ENCODE measurements at places on chromosomes 3 and 15.

DNA sequence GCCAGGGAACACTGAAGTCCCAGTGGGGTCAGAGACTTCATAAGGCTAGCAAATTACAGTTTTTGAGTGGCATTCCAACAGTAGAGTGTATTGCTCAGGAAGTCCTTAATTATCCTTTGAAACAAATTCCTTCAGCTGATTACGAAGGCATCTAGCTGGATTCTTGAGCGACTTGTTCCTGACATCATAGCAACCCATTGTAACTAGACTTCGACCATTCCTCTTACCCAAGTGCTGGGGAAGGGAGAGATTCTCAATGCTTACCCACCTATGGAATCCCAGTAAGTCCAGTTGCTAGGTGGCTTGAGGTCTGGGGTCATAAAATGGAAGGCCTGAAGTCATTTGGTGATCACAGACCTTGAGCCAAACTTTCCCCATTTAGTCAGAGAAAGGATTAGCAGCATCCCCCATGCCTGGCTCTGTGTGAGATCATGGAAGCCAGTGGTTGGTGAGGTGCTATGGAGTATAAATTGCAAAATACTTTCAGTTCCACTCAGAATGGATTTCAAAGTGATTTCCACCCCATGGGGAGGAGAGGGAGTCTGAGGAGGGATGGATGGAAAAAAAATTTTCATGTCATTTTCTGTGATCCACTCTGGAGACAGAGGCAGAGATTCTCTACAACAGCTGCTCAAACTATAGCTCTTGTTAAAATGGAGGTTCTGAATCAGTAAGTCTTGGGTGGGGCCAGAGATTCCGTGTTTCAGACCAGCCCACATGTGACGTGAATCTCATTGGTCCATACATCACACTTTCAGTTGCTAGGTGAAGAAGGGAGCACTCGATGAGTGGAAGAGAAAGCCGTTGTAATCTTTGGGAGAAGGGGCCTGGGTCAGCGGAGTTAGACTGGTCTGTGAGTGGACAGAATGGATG is 45.7 kb downstream of the CD86 start:
- peak; percentile 94 for DNase-seq

- no peak for DNase-seq
Observed at GRCh38 chr3:15215996-15216395, 9.9 kb downstream of the CAPN7 start.

DNA sequence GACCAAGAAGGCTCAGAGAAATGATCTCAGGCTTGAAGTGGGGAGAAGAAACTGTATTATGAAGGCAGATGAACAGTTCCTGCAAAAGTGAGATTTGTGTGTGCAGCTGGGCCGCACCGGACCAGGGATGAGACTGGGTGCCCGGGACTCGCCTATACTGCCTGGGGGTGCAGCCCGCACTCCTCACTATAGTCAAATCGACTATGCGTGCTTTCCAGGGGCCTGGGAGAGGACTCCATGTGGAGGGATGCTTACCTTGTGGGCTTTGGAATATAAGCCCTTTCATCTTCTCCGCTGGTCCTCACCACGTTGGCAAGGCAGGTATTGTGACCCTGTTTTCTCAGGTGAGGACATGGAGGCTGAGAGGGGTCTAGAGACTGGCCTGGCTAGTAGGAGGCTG is 32.9 kb upstream of the APOD start:
- DNase-seq, result no peak

DNA sequence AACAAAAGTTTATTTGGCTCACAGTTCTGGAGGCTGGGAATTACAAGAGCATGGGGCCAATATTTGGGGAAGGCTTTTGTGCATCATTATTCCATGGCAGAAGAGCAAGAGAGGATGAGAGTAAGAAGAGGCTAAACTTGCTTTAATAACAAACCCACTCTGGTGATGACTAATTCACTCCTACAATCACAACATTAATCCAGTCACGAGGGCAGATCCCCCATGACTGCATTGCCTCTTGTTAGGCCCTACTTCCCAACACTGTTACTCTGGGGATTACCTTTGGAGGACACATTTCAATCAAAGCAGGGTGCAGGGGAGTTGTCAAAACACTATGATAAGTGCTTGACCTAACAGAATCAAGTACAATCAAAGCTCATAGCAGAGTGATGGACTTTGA is 181.7 kb downstream of the BBX start:
- DNase-seq, result no peak

DNA sequence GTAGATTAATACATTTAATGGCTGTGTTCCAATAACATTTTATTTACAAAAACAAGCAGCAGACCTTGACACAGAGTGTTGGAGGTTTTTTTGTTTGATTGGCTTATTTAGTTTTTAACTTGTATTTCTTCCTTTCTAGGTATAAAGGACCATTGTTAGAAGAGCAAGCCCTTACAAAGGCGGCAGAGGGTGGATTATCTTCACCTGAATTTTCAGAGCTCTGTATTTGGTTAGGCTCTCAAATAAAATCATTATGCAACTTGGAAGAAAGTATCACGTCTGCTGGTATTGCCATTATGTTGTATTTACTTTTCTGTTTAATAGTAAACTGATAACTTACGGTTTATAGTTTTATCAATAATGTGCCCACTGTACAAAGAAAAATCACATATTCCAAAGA is 10.0 kb downstream of the FAM98B start:
- no peak for DNase-seq

GRCh38 chr3:18575573-18575972 is 150.4 kb upstream of the SATB1 start:
- DNase-seq, result no peak

DNA sequence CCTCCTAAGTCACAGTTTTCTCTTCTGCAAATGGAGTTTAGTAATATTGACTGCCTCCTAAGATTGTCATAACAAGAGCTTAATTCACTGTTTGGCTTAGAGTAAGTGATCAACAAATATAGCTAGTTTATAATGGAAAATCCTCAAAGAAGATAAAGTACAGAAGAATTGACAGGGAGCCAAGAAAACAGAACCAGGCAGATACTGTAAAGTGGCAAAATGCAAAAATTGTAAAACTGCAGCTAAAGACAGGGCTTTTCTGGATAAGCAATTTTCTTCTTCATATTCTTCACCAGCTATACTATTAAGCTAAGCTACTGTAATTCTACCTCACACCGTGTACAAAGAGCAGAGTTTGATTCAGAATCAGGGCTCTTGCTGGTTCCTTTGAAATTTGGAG is 148.6 kb downstream of the ARPP21 start:
- DNase-seq, result no peak

DNA sequence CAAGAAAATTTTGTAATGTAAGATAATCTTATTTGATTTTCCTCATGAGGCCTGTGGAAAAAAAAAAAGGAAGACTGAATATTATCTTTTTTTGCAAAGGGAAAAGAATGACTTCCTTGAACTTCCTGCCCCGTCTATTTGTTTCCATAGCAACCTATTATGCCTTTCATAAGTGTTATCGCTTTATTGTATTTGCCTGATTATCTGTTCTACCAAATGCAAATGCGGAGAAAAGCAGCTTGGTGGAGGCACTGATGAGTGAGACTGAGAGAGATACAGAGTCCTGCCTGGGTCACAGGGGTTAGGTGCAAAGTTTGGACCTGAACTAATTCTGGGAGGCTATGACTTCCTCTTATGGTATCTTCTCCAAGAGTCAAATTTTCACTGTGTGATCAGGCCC is 334.0 kb upstream of the KCNMB2 start:
- no peak for DNase-seq

DNA sequence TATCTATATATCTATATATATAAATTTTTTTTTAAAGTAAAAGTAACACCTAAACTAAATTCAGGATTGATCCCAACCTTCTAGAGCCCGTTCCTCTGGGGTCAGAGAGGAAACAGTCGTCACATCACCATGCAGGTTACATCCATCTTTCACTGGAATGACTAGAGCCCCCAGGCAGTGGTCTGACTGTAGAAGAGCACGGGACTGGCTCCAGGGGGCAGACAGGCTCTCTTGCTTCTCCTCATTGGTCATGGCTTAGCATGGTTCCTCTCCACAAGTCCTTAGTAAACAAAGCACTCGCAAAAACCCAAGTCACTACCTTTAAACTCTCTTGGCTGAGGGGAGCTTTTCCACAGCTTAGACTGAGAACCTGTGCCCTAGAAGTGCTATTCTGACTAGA is 110.5 kb downstream of the NR2F2 start:
- DNase-seq, result no peak

DNA sequence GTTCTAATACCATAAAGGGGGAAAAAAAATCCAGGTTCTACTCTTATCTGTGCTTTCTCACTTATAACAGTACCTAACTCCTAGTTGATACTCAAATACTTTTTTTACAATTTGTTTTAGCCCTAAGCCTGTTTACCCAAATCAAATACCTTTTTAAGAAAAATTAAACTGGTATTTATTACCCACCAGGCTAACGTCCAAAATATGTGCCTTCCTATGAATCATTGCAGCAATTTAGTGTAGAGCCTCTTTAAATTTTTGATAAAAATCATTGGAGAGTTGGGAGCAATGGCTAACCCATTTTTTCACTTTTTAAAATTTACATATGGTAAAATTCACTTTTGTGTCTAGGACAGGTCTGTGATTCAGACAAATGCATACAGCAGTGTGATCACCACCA is 27.9 kb downstream of the FILIP1L start:
- DNase-seq, result no peak

- DNase-seq, result no peak
Observed at GRCh38 chr3:105821433-105821832, 47.4 kb downstream of the CBLB start.

GRCh38 chr3:13249664-13250390 is 170.3 kb downstream of the NUP210 start:
- no peak for DNase-seq

DNA sequence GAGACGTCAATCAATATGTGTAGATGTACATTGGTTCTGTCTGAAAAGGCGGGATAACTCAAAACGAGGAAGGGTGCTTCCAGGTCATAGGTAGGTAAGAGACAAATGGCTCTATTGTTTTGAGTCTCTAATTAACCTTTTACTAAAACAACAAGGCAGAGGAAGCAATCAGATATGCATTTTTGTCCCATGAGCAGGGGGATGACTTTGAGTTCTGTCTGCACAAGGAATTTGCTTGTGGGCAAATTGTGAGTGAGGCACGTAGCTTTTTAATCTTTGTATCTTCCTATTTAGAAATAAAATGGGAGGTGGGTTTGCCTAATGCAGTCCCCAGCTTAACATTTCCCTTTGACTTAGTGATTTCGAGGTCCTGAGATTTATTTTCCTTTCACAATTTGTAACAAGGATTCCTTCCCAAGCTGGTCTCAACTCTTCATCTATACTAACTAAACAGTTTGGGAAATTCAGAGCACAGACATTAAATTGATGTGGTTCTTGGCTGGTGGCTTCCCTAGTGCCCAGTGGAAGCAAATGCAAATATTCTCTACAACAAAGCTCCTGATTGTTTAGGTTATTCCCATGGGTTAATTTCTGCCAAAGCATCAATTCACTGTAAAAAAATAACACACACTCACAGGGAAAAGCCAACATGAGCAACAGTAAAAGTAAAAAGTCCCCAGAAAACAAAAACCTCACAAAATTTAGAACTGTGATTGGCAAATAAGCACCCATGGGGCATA is 738.8 kb upstream of the SGO1 start:
- DNase-seq, result peak; percentile 27

DNA sequence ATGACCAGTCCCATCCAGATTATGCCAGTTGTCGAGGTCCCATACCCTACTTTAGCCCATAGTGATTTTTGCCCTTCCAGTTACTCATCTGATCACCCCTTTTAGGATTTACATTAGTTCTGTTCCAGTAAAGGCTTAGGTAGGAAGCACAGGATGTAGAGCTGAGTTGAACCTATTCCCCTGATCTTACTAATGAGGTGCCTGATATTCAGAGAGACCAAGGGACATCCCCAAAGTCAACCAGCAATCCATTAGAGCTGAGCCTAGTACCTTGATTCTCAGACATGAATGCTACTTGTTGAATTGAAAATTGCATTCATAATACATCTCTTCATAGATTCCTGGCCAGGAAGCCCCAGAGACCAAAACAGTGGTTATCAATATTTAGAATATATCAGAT is 24.7 kb downstream of the CTDSPL start:
- no peak for DNase-seq

- DNase-seq, result peak; percentile 92
Observed at GRCh38 chr15:70488002-70488605, 275.3 kb downstream of the UACA start.

DNA sequence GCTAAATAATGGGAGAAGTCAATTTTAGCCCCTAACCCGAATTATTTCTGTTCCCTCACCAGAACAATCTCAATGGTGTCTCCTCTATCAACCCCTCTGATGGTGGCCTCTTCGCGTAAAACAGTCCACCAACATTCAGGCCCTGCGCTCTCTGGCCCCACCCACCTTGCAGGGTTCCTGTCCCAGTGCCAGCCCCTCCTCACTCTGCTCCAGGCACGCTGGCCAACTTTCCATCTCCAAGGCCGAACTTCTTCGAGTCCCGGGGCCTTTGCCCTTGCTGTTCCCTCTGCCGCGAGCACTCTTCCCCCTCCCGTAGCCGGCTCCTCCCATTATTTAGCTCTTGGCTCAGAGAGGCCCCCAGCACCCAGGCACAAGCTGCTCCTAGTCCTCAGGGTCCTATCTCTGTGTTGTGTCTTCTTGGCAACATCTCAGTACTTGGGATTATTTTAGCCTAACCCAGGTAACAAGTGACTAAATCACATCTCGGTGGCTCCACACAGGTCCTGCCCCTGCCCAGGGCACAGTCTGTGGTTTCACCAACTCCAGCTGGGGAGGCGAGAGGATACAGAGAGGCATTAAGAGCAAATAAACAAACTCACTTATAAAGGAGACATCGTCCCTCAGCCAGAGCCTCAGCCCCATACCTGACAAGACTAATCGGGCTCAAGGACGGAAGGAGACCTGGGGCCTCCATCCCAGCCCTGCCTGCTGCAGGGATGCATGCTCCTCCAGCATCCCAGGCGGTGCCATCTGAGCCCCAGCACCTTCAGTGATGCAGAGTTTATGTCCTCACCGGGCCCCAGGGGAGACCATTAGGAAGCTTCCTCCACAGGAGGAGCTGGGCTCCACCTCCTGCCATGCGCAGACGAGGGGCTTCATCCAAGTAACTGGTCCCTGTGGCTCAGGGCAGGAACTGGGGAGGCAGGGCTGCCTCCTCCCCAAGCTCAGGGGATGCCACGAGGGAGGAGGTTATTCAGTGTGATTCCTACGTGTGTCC is 19.7 kb upstream of the IQSEC1 start:
- DNase-seq, result no peak

- DNase-seq, result peak; percentile 52
Observed at GRCh38 chr15:66603301-66604179, 37.7 kb upstream of the LCTL start.

- no peak for DNase-seq
Observed at GRCh38 chr15:75021341-75021740, 2.0 kb upstream of the PPCDC start.

GRCh38 chr15:62584301-62585235 is 419.5 kb upstream of the C2CD4B start:
- DNase-seq, result no peak

GRCh38 chr3:4772171-4772804 is 206.9 kb upstream of the BHLHE40 start:
- DNase-seq, result no peak
